ENCODE measurements at places on chromosomes 11 and 22.

DNA sequence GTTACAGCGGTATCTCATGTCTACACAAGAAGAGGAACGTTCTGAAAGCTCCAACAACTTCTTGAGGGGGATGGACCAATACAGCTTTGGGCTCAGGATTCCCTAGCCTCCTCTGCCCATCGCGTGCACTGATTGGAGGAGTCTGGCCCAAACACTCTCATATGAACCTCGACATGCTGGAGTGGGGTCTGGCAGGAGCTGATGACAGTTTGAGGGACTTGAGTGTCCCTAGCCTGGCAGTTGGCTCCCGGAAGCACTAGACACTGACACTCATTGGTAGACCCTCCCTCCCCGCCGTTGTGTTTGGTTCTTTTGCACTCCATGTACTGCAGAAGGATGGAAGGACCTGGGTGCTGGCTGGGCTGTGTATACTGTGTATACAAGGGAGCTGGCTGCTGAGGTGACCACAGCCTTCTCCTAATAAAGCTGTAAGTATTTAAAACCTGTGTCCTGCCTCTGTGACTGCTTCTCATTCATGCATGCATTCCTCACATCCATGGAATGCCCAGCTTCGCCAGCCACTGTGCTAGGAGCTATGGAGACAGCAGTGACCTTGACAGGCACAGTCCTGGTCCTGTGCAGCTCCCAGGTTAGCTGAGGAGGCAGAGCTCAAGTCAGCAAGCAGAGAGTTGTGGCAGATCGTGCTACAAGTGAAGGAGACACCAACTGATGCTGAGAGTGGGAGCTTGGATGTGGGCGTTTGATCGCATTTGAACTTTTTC lies 27.9 kb downstream of the ADAMTS15 start:
- no peak for DNase-seq

DNA sequence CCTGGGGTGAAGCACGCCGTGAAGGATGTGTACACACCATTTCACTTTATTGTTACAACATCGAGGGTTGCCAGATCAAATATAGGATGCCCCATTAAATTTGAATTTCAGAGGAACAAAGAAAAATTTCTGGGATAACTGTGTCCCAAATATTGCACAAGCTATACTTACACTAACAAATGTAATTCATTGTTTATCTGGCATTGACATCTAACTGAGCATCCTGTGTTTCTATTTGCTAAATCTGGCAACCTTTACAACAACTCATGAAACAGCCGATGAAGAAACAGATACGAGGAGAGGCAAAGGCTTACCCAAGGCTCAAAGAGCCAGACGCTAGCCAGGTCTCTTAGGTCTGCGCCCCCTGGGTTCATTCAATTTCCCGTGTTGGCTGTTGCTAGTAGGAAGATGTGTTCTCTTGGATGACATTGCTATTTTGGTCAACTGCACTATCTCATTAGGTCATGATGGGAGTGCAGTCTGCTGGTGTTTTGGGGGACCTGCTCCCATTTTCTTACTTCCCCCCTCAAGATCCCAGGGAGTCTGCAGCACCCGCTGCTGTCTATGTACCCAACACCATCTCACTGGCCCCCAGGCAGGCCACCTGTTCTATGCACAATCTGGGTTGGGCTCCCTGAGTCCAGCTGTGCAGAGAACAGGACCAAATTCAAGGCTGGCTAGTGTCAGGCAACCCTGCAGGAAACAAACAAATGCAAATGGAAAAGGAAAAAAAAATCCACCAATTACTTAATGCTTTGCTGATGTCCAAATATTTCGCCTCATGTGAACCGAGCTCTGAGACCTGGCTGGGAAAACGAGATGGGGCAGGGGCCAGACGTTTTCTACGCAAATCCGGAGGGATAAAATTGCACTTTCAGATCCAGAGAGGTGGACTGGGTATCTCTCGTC lies 560.9 kb downstream of the MIAT start:
- DNase-seq: no peak

- DNase-seq: no peak
These were observed 7.0 kb downstream of the GTF2H1 start for GRCh38 chr11:18329196-18329870.

DNA sequence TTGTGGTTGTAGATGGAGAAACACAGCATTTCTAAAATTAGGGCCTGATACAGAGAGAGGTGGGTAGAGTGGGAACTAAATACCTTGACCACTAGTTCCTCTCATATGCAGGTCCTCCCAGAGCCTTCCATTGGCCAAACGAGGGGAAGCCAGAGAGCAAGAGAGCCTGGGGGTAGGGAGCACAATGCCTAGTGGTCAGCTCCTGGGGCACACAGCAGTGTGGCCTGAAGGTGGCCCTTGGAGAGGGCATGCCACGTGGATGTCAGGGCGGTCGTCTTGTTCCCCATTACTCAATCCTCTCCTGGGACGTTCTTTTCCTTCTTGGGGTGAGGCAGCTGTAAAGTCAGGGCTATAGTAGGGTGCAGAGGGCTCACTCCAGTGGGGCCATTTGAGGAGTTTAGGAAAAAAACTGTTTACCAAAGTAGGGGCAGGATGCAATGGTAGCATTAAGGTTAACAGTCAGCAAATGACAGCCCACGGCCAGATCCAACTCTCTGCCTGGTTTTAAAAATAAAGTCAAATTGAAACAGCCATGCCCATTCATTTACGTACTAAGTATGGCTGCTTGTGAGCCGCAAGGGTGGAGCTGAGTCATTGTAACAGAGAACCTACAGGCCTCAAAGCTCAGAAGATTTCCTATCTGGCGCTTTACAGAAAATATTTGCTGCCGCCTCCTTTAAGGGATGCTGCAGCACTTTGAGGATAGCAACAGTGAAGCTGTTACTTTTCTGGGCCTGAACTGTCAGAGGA lies 7.6 kb downstream of the MYO18B start:
- DNase-seq: no peak

DNA sequence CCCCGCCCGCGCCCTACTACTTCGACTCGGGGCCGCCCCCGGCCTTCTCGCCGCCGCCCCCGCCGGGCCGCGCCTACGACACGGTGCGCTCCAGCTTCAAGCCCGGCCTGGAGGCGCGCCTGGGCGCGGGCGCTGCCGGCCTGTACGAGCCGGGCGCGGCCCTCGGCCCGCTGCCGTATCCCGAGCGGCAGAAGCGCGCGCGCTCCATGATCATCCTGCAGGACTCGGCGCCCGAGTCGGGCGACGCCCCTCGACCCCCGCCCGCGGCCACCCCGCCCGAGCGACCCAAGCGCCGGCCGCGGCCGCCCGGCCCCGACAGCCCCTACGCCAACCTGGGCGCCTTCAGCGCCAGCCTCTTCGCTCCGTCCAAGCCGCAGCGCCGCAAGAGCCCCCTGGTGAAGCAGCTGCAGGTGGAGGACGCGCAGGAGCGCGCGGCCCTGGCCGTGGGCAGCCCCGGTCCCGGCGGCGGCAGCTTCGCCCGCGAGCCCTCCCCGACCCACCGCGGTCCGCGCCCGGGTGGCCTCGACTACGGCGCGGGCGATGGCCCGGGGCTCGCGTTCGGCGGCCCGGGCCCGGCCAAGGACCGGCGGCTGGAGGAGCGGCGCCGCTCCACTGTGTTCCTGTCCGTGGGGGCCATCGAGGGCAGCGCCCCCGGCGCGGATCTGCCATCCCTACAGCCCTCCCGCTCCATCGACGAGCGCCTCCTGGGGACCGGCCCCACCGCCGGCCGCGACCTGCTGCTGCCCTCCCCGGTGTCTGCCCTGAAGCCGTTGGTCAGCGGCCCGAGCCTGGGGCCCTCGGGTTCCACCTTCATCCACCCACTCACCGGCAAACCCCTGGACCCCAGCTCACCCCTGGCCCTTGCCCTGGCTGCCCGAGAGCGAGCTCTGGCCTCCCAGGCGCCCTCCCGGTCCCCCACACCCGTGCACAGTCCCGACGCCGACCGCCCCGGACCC lies 17.4 kb upstream of the ACR start:
- DNase-seq: no peak

DNA sequence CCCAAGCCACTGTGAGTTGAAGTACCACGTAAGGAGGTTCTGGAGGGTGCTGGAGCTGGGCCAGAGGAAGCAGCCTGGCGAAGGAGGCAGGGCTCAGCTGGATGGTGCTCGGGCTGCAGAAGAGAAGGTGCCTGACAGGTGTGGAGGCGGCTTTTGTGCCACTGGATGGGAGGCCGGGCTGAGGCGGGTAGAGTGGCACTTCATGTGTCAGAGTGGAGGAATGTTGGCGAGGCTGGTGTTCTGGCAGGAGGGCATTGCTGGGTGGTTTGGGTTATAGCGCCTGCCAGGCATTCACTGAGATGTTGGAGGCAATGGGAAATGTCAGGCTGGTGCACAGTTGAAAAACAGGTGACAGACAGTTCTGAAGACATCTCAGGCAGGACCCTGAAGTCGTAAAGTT lies 24.2 kb downstream of the UBE2L3 start:
- DNase-seq: no peak

DNA sequence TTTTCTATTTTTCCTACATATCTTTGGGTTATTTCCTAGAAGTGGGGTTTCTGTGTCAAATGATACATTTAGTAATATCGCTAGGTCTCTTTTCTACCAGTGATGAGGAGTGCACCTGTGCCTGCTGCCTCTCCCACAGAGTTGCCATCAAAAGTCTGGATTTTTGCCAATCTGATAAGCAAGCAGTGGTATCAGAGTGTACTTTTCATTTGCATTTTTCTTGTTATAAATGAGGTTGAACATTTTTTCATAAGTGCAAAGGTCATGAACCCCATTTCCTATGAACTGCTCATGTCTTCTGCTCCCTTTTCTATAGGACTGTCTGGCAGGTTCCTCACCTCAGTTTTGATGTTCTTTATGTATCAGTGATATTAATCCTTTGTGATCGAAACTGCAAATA lies 1.7 kb downstream of the TRPM5 start:
- no peak for DNase-seq

- DNase-seq: no peak
These were observed 62.9 kb downstream of the RCN1 start for GRCh38 chr11:32153747-32154146.

DNA sequence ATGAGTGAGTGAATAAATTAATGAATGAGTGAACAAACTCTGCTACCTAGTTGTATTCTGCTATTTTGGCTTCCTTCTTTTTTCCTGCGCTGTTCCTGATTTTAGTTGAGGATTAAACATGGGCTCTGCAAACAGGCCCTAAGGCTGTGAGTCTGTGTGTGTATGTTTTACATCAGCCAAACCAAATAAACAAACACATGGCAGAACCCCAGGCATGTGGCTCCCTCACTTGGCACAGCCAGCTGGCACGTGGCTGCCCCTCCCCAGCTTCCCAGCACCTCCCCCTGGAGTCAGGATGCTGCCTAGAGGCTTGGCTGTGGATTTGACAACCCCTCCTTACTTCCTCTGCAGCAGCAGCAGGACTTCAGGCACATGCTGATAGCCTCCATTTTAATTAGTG lies 593.2 kb downstream of the INSC start:
- DNase-seq: no peak

- no peak for DNase-seq
These were observed 161.2 kb upstream of the PLET1 start for GRCh38 chr11:112421879-112422278.

DNA sequence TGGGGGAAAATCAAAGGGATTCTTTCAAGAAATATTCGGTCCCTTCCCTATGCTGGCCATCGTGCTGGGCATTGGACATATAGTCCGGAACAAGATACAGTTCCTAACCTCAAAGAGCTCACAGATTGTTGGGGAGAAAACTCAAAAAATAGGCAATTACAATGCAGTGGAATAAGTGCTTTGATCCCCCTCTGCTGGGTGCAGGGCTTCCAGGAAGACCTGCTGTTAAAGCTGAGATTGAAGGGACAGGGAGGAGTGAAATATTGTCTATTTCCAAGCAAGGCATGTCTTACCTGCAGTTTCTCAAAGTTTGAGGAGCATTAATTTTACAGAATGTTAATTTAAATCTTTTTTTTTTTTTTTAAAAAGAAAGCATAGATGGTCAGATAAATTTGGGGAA lies 75.1 kb upstream of the SESN3 start:
- no peak for DNase-seq

DNA sequence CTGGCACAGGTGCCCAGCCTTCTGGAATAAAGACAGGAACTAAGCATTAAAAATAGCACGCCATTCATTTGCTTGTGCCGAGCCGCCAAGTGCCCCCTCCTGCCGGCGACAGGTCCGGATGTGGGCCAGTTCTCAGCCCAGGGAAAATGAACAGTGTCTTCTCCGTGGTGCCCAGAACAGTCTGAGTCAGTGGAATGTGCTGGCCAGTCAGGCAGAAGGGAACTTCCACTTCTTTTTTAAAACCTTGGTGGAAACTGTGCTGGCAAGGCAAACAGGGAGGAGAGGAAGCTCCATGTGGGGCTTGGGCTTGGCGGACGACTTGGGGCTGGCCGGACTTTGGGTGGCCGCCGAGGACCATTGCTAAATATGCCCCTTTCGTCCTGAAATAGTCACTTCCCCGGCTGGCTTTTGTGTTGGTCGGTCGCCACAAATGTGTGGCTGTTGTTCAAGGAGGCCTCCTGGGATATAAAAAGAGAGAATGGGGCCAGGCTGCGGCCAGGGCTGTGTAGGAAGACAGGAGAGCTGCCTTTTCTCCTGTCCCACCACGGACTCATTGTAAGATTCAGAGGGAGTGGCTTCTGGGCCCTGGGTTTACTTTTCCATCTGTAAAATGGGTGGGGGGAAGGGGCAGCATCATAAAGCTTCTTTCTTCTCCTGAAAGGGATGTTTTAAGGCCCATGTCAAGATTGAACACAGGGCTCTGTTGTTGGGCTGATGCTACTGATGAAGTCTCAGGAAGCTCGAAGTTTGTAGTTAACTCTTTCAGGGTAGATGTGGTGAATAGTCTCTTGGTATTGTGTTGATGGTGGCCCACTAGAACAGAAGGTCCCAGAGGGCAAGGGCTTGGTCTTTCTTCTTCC lies 101.0 kb downstream of the PTPRJ start:
- peak; percentile 88 for DNase-seq

DNA sequence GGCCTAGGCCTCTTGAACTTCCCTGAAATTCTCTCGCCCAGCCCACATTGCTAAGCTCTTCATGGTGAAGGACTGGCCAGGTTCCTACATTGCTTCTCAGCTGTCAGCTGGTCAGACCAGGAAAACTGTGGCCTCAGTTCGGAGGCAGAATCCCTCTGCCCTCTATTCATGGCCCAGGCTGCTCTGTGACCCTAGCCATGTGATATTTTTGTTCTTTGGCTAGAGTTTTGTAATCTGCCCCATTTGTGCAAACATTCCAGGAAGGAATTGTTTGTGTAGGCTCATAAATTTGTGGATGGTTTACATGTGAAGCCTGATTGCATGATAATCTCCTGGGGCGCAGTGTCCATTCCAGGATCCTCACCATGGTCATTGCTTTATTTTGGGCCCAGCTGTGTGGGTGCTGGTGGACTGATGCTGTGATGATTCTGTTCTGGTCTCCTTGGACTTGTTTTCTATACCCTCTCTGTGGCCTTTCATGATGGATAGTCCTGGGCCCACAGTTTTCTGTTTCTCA lies 149.1 kb upstream of the E2F8 start:
- no peak for DNase-seq

DNA sequence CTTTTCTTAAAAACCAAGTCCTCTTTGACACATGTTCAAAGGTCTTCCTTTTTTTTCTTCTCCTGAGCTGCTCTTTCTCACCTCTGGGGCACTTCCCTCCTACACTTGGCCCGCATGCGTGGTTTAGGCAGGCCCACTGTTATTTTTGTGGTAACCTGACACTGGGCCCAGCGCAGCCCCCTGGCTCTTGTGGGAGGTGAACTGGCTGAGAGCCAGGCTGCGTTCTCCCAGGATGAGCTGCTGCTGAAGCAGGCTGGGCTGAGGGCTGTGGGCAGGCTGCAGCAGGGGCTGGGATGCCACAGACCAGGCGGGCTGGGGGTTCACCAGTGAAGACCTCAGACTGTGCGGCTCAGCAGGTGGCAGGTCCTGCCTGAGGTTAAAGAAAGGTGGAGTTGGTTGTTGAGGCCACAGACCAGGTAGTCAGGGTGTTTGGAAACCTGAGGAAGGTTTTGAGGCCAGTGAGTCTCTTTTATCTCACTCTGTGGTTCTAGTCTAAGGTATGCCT lies 72.4 kb downstream of the TEAD1 start:
- DNase-seq: no peak

GRCh38 chr22:43905681-43906080 lies 13.9 kb upstream of the PNPLA5 start:
- no peak for DNase-seq

Measured in pons (tissue), 1 donor.